ENCODE measurements at places on chromosomes 1 and 21.

DNA sequence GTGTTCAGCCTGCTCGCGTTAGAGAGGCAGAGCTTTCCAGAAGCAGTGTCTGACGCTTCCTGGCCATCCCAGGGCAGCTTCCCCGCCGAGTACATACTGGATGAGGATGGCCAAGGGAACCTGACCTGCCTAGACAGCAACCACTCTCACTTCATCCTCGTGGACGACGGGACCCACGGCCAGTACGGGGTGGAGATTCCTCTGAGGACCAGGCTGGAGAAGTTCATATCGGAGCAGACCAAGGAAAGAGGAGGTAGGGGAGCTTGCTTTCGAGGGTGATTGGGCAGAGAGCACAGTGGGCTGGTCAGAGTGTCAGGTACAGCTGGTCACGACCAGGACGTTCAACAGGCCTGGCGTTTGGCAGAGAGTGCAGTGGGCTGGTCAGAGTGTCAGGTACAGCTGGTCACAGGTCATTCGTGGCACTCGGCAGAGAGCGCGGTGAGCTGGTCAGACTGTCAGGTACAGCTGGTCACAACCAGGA lies 22.4 kb downstream of the TRPM2 start:
- no peak for DNase-seq

GRCh38 chr1:41122851-41123518 lies 101.5 kb upstream of the SLFNL1 start:
- no peak for DNase-seq

GRCh38 chr1:50980505-50980904 lies 10.5 kb downstream of the CDKN2C start:
- DNase-seq: no peak

GRCh38 chr1:33237579-33237978 lies 18.7 kb upstream of the ZNF362 start:
- DNase-seq: no peak

- no peak for DNase-seq
Observed at GRCh38 chr1:69055194-69055593, 512.5 kb upstream of the LRRC7 start.

- DNase-seq: no peak
Observed at GRCh38 chr1:218294546-218294945, 9.5 kb downstream of the RRP15 start.

GRCh38 chr1:238450976-238451375 lies 560.3 kb upstream of the ZP4 start:
- no peak for DNase-seq

- no peak for DNase-seq
Observed at GRCh38 chr1:206115791-206116190, 1.4 kb downstream of the AVPR1B start.

- DNase-seq: no peak
Observed at GRCh38 chr1:81208441-81208840, 592.3 kb upstream of the ADGRL2 start.

- no peak for DNase-seq
Observed at GRCh38 chr1:19372136-19372514, 60.0 kb downstream of the SLC66A1 start.

GRCh38 chr1:36857754-36858153 lies 176.6 kb downstream of the GRIK3 start:
- no peak for DNase-seq
